ENCODE measurements at places on chromosomes 1 and 21.

- DNase-seq = no peak
Measured at GRCh38 chr1:83889707-83890106, 109.2 kb downstream of the TTLL7 start.

- no peak for DNase-seq
Measured at GRCh38 chr1:31497601-31498000, 78.7 kb upstream of the TINAGL1 start.

- peak; percentile 35 for DNase-seq
Measured at GRCh38 chr1:234372011-234372757, 1.1 kb upstream of the COA6 start.

- no peak for DNase-seq
Measured at GRCh38 chr1:63325279-63325985, 3.1 kb downstream of the FOXD3 start.

DNA sequence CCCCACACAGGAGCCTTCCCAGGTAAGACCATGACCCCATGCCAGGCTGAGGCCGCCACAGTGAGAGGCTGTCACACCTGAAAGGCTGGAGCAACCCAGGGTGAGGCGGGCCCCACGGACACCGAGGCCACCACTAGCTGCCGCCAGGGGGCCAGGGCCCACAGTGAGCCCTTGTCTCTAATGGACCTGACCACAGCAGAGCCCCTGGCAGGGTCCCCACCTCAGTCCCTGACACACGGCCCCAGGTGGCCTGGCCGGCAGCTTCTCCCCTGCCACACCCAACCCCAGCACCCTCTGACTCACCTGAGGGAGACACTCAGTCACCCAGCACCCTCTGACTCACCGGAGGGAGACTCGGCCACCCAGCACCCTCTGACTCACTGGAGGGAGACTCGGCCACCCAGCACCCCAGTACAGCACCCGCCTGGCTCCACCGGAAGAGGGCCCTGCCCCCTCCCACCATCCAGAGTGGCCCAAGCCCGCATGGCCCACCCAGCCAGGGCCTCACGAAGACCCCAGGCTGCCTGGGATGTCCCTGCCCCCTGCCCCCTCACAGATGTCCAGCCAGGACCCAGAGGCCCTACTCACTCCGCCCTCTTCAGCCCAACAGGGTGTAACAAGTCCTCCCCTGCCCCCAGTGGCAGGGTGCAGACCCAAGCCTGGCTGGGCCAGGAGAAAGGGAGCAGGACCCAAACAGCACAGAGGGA, 4.4 kb downstream of the DVL1 start:
- peak; percentile 97 for DNase-seq

DNA sequence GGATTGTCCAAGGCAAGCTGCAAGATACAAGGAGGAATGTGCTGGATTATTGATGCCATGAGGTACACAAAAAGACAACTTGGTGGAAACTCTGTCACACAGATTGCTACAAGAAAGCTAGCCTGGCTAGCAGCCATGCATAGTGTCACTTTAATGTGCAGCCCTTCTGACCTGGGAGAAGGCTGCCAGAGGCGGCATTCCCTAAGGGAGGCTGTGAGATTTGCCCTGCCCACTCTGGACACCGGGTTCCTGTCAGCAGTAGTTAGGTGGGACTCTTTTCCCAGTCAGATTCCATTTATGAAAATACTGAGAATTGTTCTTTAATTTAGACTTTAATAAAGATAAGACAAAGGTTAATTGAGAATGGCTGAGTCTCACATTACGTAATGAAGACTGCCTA, 47.8 kb upstream of the SYT6 start:
- no peak for DNase-seq

DNA sequence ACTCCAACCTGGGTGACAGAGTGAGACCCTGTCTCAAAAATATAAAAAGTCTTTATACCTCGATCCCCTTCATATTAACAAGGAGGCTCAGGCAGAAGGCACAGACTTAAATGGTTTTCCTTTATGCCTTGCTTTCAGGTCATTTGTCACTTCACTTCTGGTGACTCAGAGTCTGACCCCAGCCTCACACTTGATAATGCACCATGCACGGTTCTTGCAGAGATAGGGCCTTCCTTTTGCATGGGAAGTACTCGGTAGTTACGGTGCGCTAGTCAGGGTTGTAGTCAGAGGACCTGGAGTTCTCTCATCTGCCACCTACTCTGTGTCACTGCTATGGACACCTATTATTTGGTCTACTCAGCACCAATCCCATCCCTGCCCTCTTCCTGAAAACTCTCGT, 43.6 kb upstream of the BMP8B start:
- no peak for DNase-seq

DNA sequence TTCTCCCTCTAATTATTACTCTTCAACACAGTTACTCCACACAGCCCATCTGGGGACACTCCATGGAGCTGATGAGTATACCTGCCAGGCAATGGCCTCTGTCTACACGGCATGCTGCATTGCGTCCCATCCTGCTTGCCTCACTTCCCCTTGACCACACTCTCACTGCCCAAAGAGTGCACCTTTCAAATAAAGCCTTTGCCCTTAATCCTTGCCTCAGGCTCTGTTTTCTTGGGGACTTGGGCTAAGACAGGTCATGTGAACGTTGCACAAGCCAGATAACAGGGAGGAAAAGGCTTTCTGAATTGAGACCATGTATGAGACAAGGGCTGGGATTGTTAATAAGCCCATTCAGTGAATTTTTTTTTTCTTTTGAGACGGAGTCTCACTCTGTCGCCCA, 40.0 kb upstream of the SIM2 start:
- DNase-seq = no peak
